ENCODE measurements at places on chromosomes 2 and 18.
A peak's percentile ranks its signal among the peaks of the same experiment; 100 is the strongest.

DNA sequence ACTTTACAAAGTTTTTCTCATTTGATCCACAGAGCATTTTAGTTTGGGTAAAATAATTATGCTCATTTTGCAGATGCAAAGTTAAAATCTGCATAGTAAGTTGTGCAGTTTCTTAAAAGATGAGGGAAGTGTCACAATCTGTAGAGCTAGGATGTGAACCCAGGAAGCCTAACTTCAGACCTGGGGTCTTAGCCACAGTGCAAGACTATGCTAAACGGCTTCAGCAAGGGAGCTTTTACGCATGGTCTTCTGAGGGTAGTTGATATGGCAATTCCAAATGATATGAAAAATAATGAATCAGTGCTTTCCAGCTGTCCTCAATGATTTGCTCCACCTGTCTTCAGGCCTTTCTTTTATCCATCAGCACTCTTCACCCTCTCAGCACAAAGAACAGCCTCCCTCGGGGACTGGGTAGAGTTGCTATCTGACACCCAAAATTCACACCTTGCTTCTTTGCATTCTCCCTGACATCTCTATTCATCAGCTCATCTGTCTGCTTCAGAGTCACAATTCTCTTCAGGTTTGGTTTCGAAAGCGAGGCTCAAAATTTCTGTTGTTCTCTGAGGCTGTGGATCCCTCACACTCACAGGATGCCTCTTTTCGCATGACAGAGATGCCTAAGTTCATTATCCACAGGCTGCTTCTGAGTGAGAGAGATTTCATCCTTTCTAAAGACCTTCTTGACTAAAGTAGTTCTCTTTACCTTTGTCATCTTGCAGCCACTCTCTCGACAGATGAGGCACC lies 302.5 kb downstream of the NRXN1 start:
- no peak for DNase-seq

GRCh38 chr2:124248386-124248785 lies 223.3 kb downstream of the CNTNAP5 start:
- no peak for DNase-seq

DNA sequence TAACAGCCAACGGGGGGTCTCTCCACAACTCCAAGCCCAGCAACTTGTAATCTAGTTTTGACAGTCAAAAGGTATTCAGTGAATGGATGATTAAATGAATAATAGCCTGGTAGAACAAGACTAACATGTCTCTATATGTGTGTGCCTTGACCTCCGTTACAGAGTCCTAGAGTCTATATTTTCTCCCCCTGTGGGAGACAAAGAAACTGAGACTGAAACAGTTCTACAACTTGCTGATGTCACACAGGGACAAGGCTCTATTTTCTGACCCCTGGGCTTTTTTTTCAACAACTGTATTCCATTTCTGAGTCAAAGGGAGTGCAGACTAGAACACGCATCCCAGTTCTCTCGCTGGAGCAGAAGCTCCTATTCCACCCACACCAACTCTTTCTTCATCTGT lies 223.6 kb upstream of the AGAP1 start:
- DNase-seq: no peak

GRCh38 chr18:79399275-79400081 lies 3.7 kb downstream of the NFATC1 start:
- DNase-seq: no peak

DNA sequence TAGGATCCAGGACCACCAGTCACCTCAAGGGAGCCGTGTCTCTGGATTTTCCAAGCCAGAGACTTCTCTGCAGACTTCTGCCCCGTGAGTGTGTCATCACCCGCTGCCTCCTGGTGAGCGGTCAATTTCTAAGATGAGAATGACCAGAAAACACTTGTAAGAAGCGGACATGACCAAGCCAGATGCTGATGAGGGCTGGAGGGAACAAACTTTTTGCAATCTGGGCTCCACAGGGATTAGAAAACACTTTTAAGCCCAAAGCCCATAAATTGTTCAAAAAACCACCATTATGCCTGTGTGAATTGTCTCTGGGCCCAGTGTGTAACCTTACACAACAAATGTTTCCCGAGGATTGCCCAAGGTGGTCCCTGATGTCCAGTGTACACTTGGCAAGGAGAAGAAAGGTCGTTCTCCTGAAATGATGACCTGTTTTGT lies 5.3 kb upstream of the NPPC start:
- no peak for DNase-seq

DNA sequence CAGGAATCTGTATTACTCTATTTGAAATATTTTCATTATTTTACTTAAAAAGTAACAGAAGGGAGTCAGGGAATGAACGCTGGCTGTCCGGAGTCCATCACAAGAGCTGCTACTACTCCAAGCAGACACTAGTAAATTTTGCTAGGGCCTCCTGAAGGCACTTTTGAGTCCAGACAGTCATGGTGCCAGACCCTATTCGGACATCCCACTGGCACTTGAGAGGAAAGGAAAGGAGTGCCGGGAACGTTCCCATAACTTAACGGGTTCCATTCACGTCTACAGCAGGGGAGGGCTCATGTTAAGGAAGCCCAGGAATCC lies 563 bp upstream of the GMCL1 start:
- DNase-seq: no peak

DNA sequence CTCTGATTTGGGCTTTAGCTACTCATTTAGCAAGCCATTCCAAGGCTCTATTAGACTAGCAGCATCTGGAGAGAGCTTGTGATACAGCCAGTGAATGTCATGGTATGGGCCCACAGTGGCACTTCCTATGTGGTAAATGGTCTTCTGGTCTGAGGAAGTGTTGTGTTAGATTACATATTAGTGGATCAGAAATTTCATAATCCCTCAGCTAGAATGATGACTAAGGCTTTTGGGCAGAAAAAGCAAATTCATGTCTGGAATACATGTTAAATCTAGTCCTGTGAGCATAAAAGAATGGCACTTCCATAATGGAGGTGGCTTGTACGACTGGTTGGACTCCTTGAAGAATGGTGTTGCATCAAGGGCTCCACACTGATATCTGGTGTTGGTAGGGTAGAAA lies 436.8 kb upstream of the CWC22 start:
- DNase-seq: no peak

DNA sequence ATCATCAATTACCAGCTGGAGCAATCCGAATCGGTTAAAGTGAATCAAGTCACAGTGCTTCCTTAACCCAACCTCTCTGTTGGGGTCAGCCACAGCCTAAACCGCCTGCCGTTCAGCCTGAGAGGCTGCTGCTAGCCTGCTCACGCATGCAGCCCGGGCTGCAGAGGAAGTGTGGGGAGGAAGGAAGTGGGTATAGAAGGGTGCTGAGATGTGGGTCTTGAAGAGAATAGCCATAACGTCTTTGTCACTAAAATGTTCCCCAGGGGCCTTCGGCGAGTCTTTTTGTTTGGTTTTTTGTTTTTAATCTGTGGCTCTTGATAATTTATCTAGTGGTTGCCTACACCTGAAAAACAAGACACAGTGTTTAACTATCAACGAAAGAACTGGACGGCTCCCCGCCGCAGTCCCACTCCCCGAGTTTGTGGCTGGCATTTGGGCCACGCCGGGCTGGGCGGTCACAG lies 496 bp upstream of the ITGA4 start:
- peak; percentile 76 for DNase-seq

DNA sequence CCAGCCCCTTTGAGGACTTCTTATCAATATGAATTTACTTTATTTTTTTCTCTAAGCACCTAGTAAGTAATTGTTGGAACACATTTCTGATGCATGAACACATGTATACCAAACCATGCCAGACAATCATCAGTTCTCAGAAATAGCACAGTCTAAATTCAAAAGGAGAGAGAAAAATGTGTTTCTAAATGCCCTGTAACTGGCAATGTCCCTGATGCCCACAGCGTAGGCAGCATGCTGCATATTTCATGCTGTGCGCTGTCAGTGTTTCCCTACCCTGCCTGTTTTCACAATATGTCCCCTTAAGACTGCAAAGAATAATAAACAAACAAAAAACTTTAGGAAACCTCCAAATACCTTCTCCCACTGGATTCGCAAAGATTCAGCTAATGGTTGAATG lies 881.0 kb upstream of the CHAC2 start:
- no peak for DNase-seq

GRCh38 chr2:37376421-37377186 lies 32.2 kb downstream of the QPCT start:
- peak; percentile 76 for DNase-seq

DNA sequence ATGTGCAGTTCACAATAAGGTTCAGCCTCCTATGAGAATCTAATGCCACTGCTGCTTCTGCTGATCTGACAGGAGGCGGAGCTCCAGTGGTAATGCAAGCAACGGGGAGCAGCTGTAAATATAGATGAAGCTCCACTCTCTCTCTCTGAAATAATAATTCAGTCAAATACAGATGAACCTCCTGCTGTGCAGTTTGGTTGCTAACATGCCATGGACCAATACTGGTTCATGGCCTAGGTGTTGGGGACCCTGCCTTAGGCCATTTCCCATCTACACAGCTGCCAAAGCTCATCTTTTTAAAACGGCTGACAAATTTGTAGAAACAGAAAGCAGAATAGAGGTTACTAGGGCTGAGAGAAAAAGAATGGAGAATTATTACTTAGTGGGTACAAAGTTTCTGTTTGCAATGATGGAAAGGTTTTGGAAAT lies 10.7 kb upstream of the HNRNPA3 start:
- DNase-seq: no peak

- no peak for DNase-seq
These were observed 38.2 kb downstream of the PCBP1 start for GRCh38 chr2:70125498-70125898.

DNA sequence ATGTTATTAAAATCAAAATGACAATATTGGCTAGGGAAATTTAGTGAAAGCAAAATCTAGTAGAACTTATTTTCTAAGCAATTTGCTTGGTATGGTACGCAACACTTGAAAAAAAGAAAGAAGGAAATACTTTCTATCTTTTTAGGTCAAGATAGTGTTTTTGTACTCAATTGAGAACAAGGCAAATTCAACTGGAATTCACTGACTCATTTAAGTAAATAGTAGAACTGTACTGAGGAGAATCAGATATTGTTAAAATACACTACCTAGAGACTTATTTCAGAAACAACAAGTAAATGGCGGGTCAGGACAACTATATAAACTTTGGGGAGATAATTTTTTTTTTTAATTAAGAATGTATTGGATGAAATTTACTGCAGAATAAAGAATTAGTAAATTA lies 18.9 kb downstream of the ZRANB3 start:
- DNase-seq: no peak

DNA sequence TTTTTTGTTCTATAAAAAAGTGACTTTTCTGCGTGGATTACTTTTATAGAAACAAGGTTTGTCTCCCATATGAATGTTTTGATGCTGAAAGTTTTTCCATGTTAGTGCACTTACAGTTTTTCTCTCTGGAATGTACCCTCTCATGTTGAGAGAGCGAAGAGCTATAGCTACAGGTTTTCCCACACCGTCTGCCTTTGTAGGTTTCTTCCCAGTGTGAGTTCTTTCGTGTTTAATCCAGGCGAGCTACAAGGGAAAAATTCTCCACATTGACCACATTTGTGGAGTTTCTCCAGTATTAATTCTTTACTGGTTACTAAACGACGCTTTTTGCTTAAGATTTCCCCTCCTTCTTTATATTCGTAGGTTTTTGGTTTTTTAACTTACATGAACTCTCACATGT lies 85.1 kb downstream of the ACSL3 start:
- no peak for DNase-seq

- no peak for DNase-seq
These were observed 231.5 kb downstream of the LOXHD1 start for GRCh38 chr18:46425511-46425910.

DNA sequence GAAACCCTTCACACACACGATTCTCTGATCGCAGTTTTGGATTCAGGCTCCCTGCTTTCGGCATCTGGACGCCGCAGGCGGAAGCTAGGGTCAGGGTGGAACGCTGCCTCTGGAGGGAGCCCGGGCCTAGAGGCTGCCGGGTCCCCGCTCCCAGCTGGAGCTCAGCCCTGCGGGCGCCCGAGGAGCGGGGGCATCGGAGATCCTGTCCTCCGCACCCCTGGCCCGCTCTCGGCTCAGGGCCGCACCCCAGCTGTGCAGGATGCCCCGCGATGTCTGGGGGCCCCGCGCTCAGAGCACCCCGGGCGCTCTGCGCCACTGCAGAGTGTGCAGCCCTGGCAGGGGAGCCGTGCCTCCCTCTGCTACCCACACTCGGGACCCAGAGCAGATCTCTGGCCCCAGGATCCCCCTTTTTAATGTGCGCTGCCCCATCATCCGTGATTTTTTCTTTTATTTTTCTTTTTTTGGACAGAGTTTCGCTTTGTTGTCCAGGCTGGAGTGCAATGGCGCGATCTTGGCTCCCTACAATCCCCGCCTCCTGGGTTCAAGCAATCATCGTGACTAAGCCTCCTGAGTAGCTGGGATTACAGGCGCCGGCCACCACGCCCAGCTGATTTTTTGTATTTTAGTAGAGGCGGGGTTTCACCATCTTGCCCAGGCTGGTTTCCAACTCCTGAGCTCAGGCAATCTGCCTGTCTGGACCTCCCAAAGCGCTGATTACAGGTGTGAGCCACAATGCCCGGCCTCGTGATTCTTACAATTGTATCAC lies 54.8 kb upstream of the TUBA3E start:
- DNase-seq: no peak

DNA sequence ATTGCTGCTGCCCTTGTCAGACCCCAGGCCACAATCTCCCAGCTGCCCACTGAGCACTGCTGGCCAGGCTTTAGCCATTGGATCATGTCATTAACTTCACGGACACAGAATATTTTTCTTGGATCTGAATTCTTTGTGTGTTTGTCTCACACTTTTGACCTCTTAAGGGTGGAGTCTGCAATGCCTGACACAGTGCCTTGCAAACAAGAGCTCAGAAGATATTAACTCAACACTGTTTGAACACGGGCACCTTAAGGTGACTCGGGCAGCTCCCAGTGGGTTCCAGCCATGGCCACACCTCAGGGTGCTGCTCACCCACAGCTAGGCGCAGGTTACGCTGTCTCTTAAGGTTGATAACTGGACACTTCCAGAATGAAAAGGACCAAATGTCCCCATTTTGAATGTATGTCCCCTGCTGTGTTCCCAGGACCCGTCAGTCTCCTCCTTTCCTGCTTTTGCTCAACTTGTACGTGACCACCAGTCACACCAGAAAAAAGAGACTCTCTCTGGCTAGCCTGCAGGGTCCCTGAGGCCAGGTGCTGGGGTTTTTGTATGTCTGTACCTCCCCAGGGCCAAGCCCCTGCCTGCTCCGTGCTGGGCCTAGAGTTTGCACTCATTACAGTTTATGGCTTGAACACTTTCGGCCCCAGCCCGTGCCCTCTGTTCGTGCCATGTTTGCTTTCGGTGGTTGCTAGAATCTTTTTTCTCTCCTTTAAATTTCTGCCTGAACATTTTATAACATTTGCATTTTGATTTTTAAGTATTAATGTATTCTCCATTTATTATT lies 33.4 kb upstream of the TMEM131 start:
- DNase-seq: no peak

- no peak for DNase-seq
These were observed 364.5 kb downstream of the IRS1 start for GRCh38 chr2:226435146-226435545.

DNA sequence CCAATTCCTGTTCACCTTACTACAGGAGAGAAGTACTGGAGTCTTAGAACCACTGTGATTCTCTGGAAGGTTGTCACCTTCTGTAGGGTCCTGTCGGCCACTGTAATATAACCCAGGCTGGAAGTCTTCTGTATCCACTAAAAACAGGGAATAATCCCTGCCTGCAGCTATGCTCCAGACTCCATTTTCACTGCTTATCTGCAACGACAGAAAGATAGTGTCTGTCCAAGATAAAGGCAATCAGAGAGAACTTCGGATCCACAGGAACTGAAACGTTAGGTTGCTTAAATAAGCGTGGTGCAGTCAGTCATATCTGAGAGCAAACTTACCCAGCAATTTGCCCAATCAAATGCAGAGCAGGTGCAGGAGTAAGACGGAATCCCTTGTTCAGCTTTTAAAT lies 34.2 kb downstream of the ALS2 start:
- DNase-seq: no peak
